ENCODE measurements at places on chromosomes 13 and 19.

GRCh38 chr13:41897126-41897525 is 63.8 kb downstream of the VWA8 start:
- DNase-seq, result no peak

- DNase-seq, result no peak
These were observed 10.2 kb upstream of the KPTN start for GRCh38 chr19:47494211-47494547.

GRCh38 chr13:78602561-78603239 is 652 bp downstream of the POU4F1 start:
- DNase-seq, result no peak

- no peak for DNase-seq
These were observed 273.8 kb downstream of the LHFPL6 start for GRCh38 chr13:39329182-39329639.

DNA sequence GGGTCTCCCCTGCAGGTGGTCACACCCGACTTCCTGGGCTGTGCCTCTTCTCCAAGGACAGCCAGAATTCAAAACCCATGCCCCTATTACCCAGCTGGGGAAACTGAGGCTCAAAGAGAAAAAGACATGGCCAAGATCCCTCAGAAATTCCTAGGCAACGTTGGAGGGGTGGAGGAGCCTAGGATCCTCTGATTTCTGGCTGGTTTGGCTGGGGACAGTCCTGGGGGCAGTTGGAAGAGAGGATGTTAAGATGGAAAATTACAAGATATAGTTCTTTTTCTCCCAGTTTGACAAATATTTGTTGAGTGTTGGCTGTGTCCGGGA is 2.4 kb downstream of the VASP start:
- no peak for DNase-seq

DNA sequence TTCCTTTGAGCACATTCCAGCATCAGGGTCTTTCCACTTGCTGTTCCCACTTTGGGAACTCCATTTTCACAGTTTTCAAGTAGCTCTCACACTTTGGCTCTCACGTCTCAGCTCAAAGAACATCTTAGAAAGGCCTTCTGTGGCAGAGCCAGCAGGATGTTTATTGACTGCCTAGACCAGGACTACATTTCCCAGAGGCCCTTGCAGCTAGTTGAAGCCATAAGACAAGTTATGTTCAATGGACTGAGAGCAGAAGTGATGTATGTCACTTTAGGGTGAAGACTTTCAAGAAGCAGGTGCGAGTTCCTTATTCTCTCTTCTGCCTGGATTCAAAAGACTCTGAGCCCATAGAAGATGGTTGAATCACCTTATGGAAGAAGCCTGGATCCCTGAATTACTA is 4.3 kb upstream of the HAUS5 start:
- no peak for DNase-seq

Measured in SHP77 treated with DMSO at 0.1 percent for 48 hours (cell line).